Activated CD4-positive, alpha-beta memory T cell treated with anti-CD3 and anti-CD28 coated beads, Interleukin-2, amount 10 ng/mL, durations not matched to agents 7 days and 5 days (primary cell): ENCODE measurements at places on chromosomes 1 and 21. TPM values are rescaled to one million over a fixed set of nuclear protein-coding genes. Genes with fewer than 3 reads are reported as not detected.

GRCh38 chr1:171869097-171869496, 27.8 kb downstream of the DNM3 start:
- no peak for DNase-seq

DNA sequence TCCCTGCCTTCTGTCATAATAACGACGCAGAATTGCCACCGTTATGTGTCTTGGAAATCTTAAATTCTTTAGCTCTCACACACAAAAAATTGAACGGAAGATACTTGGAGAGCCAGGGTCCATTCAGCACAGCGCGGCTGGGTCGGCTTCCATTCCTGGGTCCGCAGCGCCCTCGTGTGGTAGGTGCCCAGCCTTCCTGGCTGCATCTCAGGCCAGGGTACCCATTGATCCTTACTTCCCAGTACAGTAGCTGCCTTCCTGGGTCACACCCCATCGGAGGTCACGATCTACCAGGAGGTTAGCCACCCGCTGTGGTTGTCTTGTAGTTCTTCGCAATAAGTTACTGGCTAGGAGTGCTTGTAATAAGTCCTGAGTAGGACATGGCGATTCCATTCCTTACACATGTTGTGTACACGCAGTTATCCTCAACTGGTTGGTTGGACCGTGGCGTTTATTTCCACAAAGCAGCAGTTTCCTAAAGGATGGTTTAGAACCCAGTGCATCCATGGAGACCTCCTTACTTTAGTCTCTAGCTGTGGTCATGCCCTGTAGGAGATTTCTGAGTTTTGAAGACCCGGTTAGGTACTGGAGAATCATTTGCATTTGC, 9.9 kb upstream of the MTARC1 start:
- peak; percentile 66 for DNase-seq

GRCh38 chr1:151494741-151495281, 16.4 kb upstream of the CGN start:
- no peak for DNase-seq

- DNase-seq, result peak; percentile 58
These were observed 1.2 kb downstream of the RUNX3 start for GRCh38 chr1:24928689-24929397.

GRCh38 chr1:29513357-29513756, 277.0 kb downstream of the PTPRU start:
- no peak for DNase-seq

DNA sequence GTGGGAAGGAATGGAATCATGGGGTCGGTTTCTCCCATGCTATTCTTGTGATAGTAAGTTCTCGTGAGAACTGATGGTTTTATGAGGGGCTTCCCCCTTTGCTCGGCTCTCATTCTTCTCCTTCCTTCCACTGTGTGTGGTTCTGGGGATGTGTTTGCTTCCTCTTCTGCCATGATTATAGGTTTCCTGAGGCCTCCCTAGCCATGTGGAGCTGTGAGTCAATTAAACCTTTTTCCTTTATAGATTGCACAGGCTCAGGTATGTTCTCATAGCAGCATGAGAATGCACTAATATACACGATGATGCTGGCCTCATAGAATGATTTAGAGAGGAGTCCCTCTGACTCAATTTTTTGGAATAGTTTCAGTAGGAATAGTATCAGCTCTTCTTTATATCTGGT, 195.4 kb upstream of the IVNS1ABP start:
- DNase-seq, result no peak

- DNase-seq, result no peak
These were observed 99.2 kb upstream of the B3GALT2 start for GRCh38 chr1:193285641-193286040.

DNA sequence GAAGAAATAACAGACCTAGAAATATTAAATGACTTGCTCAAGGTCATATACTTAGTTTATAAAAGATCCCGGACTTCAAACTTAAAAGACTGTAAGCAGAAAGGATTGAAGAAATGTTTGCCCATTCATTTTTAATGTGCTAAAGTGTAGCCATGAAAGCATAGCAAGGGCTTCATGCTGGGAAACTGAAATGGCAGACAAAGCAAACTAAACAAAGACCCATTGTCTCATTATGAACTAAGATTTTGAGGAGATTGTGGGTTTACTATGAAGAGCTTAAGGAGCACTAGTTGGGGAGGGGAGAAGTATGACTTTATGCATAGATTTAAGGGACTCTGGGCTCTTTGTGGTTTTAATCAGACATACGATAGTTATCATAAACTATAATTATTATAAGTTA, 26.3 kb downstream of the ADAMTS1 start:
- DNase-seq, result no peak

DNA sequence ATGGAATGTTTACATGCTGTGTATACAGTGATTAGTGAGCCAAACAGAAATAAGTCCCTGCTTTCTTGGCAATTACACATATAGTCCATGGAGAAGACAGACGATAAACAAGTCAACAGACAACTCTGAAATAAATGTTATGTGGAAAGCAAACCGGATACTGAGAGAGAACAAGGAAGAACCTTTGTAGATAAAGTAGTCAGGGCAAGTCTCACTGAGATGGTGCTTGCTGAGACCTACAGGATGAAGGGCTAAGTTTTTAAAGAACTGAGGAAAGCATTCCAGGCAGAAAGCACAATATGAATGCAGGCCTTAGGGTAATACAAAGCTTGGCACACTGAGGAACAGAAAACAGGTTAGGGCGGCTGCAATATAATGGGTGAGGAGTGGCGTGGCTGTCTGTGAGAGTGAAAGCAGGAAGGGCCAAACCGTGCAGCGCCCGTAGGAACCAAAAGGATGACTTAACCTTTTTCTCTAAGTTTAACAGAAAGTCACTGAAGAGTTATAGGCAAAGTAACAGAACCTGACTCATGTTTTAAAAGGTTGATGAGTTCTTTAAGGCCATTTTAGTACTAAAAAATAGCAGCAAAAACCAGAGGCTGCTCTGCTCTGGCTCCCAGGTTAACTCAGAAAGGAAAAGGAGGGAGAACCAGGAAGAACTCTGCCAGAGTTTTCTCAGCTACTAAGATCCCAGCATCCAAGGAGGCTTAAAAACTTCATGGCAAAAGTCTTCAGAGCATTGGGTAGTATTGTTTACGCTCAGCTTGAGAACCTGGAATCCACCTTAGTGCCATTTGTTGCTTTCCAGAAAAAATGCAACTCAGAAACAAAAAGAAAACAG, 8.7 kb upstream of the TTF2 start:
- peak; percentile 58 for DNase-seq

KCND3 gene
- total RNA-seq, result not detected

CIART gene
- total RNA-seq, result 1.7 TPM

GFI1 gene
- 76.9 TPM for total RNA-seq

PDZK1 gene
- total RNA-seq, result not detected
